Forelimb muscle (tissue), 1 donor: ENCODE measurements at places on chromosomes 7 and 10. TPM values are rescaled to one million over a fixed set of nuclear protein-coding genes. Genes with fewer than 3 reads are reported as not detected.
A peak's percentile ranks its signal among the peaks of the same experiment; 100 is the strongest.

DNA sequence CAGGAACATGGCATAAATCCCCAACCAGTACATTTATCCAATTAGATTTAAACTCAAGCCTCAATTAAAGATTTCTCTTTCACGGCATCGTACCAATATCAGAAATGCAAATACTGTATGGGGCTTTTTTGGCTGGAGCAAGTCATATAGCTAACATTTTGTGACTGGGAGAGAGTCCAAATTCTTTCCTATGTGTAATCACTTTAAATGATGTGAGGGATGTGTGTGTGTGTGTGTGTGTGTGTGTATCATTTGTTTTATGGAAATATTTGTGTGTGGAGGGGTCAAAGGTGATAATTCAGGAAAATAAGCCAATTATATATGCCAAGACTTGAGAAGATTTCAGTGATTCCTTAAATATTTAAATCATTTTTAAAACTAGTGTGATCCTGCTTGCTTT is 196.6 kb downstream of the TRIL start:
- DNase-seq = no peak

GRCh38 chr7:77738871-77739270 is 42.6 kb downstream of the RSBN1L start:
- DNase-seq = no peak

DNA sequence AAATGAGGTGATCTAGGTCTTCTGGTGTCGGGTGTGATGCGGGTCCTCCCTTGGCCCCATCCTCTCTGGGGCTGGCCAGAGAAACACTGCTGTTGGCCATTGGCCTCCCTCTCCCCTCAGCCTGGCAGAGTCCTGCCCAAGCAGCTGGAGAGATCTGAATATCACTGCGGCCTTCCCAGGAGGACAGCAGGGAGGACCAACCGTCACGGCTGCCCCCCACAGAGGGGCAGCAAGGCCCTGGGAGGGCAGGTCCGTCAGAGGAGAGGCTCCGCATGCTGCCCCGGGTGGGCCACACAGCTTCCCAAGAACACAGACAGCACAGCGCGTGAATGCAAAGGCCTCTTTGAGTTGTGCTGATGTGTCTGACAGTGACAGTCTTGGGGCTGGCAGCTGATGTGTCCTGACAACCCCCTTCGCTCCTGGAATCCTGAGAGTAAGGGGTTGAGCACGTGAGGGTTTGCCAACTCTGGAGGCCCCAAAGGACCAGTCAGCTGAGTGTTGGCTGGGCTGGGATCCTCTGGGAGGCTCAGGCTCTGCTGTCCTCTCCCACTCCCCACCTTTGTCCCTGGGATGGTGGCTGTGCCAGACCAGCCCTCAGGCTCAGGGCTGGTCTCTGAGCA is 132.5 kb upstream of the UNC5B start:
- DNase-seq = no peak

DNA sequence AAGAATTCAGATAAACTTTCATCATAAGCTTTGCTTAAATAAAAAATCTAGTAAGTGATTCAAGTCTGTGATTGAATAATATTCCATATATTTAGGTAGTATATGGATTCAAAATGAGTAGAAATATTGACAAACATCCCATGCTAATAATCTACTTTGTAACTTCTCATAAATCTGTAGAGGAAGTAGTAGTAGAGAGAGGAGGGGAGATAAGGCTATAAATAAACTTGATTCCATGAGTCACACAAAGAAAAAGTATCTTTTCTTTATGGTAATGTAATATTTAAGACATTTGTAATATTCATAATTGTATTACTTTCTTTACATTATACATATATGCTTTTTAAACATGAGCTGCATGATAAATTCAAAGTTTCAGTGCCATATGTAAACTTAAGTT is 25.6 kb upstream of the CD36 start:
- DNase-seq = no peak

- DNase-seq = peak; percentile 13
Measured at GRCh38 chr7:91784469-91784868, 96.0 kb downstream of the MTERF1 start.

GRCh38 chr7:40301486-40302068 is 166.8 kb downstream of the SUGCT start:
- DNase-seq = no peak

Gene ZNF467
- polyA plus RNA-seq = 7.4 TPM

Gene EVX1
- not detected for polyA plus RNA-seq

Gene PDAP1
- polyA plus RNA-seq = 109 TPM
